ENCODE measurements at places on chromosomes 13 and 19.

GRCh38 chr13:107252428-107252827 lies 684.5 kb upstream of the ARGLU1 start:
- no peak for DNase-seq

- DNase-seq = no peak
These were observed 121.6 kb upstream of the KL start for GRCh38 chr13:32894589-32895001.

DNA sequence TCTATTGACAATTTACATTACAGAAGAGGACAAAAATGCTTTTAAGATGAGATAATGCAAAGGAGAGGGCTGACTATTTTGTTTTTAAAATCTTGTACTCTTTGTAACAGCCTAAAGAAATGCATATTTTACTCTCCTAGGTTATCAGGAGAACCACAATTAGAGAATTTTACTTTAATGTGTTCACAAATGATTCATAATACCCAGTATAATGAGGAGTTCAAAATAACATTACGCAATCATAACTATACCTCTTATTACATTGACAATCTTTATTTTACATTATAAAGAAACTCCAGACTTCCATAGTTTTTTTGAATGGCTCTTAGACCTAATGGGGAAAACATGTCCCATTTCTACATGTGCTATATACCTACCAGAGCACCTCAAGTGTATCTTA lies 1089.7 kb downstream of the PCDH17 start:
- no peak for DNase-seq

GRCh38 chr13:101919541-101920181 lies 467.2 kb downstream of the ITGBL1 start:
- DNase-seq = no peak

GRCh38 chr13:43266936-43267615 lies 243.7 kb downstream of the DNAJC15 start:
- DNase-seq = no peak

GRCh38 chr13:111971891-111972780 lies 94.8 kb upstream of the SOX1 start:
- DNase-seq = no peak

DNA sequence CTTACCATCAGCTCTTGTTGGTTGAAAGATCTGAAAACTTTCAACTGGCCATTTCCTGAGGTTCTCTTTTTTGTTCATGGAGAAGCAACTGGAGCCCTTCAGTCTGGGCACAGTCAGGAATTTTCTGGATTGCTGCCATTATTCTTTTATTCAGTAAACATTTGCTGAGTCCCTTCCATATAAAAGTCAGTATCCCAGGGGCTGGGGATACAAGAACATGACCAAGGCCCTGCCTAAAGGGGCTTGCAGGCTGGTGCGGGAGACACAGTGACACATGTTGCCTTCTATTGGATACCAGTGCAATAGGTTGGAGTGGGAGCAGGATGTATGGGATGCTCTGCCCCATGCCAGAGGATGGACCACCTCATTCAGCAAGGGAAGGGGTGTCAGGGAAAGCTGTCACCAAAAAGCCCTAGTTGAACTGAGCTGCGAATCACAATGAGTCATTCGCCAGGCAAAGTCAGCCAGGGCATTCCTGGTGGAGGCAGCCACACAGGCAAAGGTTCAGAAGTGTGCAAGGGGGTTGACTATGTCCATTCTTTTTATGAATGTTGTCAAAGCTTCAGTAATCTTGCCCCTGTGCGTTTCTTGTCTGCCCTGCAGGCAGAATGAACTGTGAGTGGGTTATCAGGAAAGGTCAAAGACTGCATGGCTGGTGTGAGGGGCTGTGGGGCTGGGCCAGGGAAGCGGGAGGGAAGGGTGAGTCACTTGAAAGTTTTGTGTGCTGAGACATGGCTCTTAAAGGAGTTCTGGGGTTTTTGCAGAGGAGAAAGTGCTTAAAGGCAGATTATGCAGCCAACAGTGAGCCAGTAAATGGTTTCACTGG lies 395.9 kb downstream of the KCNRG start:
- no peak for DNase-seq

DNA sequence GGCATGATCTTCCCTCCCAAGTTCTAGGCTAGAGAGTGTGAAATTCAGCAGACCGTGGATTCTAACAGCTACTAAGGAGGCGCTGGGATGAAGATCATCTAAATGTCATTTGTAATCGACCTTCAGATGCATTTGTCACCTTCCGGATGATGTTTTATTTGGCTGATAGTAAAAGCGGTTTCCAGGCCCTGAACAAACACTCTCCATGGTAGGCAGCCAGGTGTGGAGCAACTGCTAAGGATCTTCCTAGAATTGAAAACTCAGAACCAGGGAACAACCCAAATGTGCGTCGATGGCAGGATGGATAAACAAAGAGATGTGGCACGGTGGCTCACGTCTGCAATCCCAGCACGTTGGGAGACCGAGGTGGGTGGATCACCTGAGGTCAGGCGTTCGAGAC lies 107.2 kb upstream of the CACNA1A start:
- DNase-seq = no peak
